Stimulated activated CD4-positive, alpha-beta T cell treated with anti-CD3 and anti-CD28 coated beads, Interleukin-12 subunit alpha, Interleukin-12 subunit beta, amount 100 ng/mL, for 4 hours (primary cell): ENCODE measurements at places on chromosomes 13 and 19.

DNA sequence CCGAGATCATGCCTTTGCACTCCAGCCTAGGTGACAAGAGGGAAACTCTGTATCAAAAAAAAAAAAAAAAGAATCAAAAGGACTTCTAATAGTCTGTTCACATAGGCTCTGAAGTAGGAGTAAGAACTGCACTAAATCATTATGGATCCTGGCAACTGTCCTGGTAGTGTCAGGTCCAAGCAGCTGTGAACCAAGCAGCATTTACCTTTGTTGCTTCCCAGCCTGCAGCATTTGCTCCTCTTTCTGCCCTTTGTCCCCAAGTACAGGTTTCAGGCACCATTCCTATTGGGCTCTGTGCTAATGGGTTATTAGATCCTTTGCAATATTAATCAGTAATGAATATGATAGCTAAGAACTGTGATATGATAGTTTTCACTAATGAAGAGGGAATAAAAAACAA, 77.4 kb upstream of the NBEA start:
- DNase-seq: no peak

- DNase-seq: no peak
Measured at GRCh38 chr19:32172566-32173160, 172.7 kb upstream of the ZNF507 start.

GRCh38 chr13:81658598-81659370, 1317.9 kb upstream of the SPRY2 start:
- no peak for DNase-seq

DNA sequence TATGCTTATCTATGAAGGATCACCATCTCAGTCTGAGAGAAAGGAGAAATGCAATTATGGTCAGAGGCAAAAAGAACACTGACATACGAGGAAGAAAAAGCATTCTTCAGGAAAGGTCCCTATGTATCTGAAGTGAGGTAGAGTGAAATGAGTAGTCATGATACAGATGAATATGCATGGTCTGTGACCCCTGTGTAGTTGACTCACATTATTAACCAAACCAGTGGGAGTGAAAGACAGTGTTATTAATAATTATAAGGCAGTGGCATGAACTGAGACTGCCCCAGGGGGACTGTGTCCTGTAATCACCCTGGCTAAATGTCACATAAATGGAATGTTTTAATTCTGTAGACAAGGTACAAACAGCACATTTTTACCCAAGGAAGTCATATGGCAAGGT, 1320.2 kb upstream of the PCDH9 start:
- no peak for DNase-seq

DNA sequence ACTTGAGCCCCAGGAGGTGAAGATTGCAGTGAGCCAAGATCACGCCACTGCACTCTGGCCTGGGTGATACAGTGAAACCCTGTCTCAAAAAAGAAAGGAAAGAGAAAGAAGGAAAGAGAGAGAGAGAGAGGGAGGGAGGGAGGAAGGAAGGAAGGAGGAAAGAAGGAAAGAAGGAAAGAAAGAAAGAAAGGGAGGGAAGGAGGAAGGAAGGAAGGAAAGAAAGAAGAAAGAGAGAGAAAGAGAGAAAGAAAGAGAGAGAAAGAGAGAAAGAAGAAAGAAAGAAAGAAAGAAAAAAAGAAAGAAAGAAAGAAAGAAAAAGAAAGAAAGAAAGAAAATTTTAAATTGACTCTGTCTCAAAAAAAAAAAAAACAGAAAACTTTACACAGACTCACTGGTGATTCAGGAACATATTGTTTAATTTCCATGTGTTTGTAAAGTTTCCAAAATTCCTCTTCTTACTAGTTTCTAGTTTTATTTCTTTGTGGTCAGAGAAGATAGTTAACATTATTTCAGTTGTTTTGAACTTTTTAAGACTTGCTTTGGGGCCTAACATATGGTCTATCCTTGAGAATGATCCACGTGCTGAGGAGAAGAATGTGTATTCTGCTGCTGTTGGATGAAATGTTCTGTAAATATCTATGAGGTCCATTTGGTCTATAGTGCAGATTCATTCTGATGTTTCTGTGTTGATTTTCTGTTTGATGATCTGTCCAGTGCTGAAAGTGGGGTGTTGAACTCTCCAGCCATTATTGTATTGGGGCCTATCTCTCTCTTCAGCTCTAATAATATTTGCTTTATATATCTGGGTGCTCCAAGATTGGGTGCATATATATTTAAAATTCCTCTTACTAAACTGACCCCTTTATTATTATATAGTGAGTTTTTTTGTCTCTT, 204.4 kb upstream of the SERP2 start:
- DNase-seq: no peak

DNA sequence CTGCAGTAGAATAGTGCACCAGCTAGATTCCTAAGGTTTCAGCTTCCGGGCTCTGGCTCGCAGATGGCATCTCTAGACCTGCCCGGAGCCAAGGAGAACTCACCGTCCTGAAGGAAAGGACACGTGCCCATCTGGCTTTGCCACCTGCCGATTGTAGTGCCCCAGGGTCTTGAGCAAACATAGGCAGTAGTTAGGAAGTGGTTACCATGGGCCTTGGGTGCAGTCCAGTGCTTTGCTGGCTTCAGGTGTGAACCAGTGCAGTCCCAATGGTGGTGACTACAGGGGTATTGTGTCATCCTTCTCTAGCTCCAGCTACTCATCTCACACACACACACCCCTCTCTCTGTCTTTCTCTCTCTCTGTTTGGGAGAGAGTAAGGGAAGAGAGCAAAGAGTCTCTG, 61.4 kb upstream of the TEX29 start:
- DNase-seq: no peak

GRCh38 chr19:48292798-48293197, 22.9 kb downstream of the ZNF114 start:
- DNase-seq: no peak

DNA sequence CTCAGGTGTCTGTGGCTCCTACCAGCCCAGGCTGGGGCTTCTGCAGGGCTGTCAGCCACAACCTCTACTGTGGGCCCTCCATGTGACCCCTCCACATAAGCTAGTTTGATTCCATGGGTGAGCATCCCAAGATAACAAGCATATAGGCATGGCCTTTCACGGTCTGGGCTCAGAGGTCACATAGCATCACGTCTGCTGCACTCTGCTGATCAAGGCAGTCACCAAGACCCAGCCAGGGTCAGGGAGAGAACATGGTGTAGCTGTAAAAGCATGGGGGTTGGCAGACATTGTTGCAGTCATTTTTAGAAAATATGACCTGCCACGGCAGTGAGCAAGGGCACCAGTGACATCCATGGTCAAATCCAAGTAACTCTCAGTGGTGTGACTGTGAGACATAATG, 698.8 kb downstream of the UQCRFS1 start:
- DNase-seq: no peak

- peak; percentile 58 for DNase-seq
Measured at GRCh38 chr19:35346193-35347052, 1.3 kb upstream of the FFAR1 start.

DNA sequence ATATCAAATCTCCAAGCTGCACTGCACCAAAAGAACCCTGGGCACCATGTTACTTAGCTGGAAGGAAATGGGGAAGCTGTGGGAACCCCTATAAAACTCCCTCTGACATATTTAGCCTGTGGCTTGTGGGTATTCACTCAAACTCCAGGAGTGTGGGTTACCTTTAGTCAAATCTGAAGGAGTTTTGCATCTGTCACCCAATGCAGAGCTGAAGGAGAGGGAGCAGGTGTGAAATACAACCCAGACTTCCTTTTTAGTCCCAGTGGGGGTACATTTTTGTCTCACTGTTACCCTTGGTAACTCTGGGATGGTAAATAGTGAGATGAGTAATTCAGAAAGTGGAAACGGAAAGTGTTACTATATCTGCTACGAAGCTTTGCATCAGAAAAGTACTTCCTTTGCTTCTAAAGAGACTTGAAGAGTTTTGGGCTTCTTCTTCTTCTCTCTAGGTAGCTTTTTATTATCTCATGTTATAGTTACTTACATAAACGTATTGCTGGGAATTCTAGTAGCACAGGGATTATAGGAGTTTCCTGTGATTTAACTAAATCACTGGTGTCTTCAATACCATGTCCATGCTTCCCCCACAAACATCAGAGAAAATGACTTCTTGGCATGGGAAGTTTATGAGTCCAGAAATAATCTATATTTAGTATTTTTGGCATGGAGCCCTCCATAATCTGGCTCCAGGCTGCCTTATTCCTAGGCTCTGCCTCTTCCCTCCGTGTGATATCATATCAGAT, 105.9 kb downstream of the AKAP11 start:
- no peak for DNase-seq

DNA sequence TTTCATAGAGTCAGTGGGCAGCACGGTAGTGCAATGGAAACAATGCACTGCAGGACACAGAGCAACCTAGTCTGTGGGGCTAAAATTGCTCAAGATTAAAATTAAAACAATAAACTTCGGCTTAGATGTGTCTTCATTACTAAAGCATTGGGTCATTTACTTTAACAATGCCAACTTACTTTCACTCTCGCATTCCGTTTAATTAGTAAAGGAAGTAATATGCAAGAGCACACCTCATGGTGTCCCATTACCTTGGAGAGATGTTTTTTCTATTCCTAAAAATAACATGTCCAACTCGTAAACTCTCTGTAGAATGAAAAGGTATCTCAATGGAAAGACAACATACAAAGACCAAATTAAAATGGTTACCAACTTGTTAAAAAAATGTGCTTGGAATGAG, 738.4 kb downstream of the PCDH17 start:
- DNase-seq: no peak

DNA sequence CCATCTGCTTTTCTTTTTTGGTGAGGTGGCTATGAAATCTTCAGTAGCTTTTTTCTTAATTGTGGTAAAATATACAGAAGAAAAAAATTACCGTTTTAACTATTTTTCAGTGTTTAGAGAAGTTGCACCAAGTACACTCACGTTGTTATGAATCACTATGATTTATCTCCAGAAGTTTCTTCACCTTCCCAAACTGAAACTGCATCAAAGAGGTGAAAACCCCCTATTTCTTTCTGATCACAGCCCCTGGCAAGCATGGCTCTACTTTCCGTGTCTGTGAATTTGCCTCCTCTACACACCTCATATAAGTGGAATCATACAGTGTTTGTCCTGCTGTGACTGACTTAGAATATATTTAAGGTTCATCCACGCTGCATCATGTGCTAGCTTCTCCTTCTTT, 15.6 kb upstream of the SIGLEC10 start:
- no peak for DNase-seq

GRCh38 chr19:49746206-49746958, 16.7 kb downstream of the TSKS start:
- DNase-seq: peak; percentile 25

DNA sequence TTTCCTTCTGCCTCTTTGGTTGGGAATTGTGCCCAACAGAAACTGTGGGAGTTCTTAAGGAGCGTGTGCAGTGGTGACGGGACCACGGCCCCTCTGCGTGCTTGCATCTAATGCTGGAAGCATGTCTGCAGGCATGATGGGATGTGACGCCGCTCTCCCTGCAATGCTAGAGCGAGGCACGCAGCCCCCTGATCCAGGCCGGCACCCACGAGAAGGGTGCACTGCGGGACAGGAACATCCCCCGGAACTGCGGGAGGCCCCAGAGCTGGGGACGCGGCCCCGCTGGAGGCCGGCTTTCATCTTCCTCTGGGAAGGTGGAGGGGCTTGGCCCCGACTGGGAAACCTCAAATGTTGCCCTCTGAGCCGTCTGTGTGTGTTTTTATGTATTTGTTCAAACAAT, 32.7 kb downstream of the TMEM255B start:
- no peak for DNase-seq

DNA sequence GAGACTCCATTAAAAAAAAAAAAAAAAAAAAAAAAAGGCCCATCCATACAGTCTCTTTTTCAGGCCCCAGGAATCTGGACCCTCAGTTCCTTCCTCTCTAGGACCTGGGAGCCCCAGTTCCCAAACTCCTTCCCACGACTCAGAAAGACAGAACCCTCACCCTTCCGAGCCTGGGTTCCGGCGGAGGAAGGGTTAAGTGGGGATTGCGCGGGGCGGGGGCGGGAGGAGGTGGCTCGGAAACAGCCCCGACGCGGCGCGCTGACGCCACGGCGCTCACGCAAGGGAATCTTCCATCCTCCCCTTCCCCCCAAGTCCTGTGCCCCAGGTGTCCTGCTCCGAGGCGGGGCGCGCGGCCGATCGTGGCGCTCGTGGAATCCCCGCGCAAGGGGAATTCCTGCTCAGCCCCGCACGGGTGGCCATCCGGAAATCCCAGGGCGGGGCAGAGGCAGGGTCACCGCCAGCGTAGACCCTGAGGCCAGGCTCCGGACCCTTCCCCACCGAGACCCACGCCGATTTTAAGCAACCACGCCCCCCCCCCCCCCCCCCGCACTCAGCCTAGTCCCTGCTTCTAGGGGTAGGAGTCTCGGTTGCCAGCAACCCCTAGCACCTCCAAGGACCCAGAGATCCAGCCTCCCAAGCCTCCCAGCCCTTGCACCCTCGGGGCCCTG, 659 bp downstream of the NFKBID start:
- peak; percentile 85 for DNase-seq

DNA sequence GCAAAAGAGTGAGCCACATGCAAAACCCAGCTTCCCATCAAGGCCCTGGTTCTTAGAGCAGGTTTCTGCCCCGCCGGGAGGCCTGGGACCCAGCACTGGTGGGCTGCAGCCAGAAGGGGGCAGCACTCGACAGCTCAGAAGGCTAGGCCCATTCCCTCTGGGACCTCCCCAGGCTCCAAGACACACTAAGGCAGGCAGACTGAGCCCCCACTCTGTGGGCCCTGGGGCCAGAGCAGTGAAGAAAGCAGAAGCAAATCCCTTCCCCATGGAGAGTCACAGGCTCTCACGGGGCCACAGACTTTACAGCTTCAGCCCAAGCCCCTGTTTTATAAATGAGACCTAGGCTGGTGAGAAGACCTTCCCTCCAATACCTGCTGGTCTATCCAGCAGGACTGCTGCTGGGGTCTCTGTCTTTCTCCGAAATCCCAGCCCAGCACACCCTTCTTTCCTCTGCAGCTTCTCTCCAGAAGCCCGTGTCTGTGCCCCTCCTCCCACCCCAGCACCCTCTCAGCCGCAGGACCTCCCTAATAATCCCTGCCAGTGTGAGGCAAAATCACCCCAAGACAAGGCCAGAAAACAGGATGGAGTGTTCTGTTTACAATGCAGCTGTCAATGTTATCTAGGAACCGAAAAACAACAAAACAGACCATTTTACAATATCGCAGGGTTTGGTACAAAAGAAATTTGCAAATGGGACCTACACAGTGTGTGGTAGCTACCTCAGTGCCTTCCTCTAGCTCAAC, 109.3 kb downstream of the ABCC4 start:
- peak; percentile 65 for DNase-seq
